IMR-90 (cell line): ENCODE measurements at places on chromosomes 3 and 15. TPM values are rescaled to one million over a fixed set of nuclear protein-coding genes. Genes with fewer than 3 reads are reported as not detected.

PLCH1 gene
- not detected in 2 replicates for total RNA-seq

OSBPL10 gene
- 7.2 and 9.5 TPM in 2 replicates for total RNA-seq

CCDC39 gene
- total RNA-seq = not detected in 2 replicates

GNAT1 gene
- not detected in 2 replicates for total RNA-seq

PSTPIP1 gene
- total RNA-seq = 0.36 and 0.56 TPM in 2 replicates

FILIP1L gene
- 19.9 and 21.1 TPM in 2 replicates for total RNA-seq

PDCD10 gene
- total RNA-seq = 36.7 and 63.0 TPM in 2 replicates

NUDT16 gene
- 7.8 and 10.4 TPM in 2 replicates for total RNA-seq

LYZL4 gene
- total RNA-seq = not detected in 2 replicates

RGMA gene
- total RNA-seq = 0.18 TPM in 1 of 2 replicates, not detected in the other

MYZAP gene
- not detected in 2 replicates for total RNA-seq

FOXL2 gene
- total RNA-seq = not detected in 2 replicates

PPP1R14D gene
- total RNA-seq = not detected in 2 replicates

DAZL gene
- total RNA-seq = not detected in 2 replicates

STRIT1 gene
- total RNA-seq = not detected in 2 replicates

UCN2 gene
- total RNA-seq = 0.54 and 0.56 TPM in 2 replicates

SKOR1 gene
- not detected in 2 replicates for total RNA-seq
